ENCODE measurements at places on chromosomes 1 and 21. TPM values are rescaled to one million over a fixed set of nuclear protein-coding genes. Genes with fewer than 3 reads are reported as not detected.

- no peak for DNase-seq
Measured at GRCh38 chr1:12094180-12094579, 31.1 kb downstream of the TNFRSF8 start.

DNA sequence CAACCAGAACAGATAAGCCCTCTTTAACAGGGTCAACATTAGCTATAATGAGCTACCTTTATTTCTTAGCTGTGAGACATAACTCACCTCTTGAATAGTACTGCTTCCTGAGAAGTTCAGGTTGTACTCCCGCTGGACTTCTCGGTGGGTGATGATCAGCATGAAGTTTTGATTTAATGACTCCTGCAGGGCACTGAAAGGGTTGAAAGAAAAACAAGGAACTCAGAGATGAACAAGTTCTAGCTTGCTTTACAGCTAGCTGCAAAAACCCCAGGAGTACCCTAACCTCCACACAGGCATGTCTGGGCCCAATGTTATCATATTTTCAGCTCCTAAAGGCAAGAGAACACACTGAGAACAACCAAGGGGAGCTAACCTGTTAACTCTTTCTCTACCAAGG lies 254.4 kb downstream of the FAF1 start:
- no peak for DNase-seq

DNA sequence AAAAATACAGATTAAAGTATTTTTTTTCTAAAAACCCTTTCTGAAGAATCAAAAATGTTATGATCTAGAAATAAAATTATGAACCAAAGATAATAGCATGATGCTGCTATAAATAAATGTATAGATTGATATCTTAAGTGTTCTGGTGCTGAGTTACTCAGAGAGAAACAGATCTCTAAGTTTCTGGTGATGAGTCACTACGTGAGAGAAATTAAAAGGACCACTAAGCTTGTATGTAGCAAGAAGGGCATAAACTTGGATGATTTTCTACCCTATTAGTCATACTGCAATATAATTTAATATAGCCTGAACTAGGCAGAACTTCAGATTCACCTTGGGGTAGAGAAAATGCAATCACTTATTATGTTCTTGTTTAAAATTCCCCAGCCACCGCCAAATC lies 514.8 kb downstream of the AMY1C start:
- DNase-seq: no peak

OR2T3 gene
- total RNA-seq: not detected

FCRL2 gene
- total RNA-seq: not detected

SYPL2 gene
- total RNA-seq: 0.33 TPM

SYCP1 gene
- total RNA-seq: not detected
